ENCODE measurements at places on chromosomes 2 and 18.
A peak's percentile ranks its signal among the peaks of the same experiment; 100 is the strongest.

DNA sequence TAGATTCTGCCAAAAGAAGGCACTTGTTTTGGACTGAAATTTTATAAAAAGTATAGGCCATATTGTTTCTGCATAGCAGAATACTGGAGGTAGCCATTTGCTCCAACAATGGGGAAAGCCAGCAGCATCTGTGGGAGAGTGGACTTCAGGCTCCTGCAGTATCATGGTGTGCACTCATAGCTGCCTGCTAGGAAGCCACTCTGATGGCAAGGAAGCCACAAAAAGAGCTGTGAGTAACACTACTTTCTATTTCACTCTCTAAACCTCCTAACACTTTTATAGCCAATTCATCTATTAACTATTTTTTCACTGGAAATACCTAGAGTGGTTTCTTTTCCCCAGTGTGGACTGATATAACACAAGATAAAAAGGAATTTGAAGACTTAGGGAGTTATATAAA is 144.4 kb upstream of the KCNJ3 start:
- no peak for DNase-seq

DNA sequence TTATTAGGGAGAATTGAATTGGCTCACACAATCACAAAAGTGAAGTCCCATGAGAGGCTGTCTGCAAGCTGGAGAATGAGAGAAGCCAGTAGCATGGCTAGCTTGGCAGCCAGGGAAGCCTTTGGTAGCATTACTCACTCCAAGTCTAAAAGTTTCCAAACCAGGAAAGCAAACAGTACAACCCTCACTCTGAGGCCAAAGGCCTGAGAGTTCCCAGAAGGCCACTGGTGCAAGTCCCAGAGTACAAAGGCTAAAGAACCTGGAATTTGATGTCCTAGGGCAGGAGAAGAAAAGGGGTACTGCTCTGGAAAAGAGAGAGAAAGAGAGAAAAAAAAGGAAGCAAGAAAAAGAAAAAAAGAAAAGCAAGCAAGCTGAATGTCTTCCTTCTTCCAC is 318.2 kb downstream of the RND3 start:
- DNase-seq, result peak; percentile 54

DNA sequence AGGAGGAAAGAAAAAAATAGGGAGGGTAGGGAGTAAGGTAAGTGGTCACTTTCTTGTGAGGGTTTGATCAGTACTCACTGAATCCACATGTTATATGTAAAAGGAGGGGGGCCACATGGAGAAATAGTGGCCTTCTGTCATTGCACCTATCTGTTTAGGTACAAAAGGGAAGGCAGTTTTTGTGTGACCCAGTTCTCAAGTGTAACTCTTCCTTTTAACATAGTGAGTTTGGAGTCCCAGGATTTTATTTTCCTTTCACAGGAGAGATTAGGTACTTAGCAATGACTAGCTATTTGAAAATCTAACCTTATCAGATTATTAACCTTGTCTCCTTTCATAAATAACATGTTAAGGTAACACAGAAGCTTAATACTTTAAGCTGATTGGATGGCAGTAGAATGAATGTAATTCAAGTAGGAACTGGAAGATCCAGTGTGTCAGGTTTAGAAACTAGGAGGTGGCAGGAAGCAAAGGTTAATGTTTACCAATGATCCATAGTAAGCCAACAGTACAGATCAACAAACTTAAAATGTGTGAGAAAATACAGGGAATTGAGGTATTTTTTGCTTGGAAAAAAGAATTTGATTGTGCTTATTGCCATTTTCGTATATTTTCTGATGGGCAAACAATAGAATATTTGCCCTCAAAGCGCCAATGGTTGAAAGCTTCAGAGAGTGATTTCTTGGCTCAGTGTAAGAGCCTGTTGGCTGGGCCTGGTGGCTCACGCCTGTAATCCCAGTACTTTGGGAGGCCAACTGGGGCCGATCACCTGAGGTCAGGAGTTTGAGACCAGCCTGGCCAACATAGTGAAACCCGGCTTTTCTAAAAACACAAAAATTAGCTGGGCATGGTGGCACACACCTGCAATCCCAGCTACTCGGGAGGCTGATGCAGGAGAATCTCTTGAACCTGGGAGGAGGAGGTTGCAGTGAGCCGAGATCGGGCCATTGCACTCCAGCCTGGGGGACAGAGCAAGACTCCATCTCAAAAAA is 11.3 kb downstream of the HNMT start:
- DNase-seq, result no peak

GRCh38 chr18:45066210-45066609 is 385.5 kb downstream of the SETBP1 start:
- no peak for DNase-seq

DNA sequence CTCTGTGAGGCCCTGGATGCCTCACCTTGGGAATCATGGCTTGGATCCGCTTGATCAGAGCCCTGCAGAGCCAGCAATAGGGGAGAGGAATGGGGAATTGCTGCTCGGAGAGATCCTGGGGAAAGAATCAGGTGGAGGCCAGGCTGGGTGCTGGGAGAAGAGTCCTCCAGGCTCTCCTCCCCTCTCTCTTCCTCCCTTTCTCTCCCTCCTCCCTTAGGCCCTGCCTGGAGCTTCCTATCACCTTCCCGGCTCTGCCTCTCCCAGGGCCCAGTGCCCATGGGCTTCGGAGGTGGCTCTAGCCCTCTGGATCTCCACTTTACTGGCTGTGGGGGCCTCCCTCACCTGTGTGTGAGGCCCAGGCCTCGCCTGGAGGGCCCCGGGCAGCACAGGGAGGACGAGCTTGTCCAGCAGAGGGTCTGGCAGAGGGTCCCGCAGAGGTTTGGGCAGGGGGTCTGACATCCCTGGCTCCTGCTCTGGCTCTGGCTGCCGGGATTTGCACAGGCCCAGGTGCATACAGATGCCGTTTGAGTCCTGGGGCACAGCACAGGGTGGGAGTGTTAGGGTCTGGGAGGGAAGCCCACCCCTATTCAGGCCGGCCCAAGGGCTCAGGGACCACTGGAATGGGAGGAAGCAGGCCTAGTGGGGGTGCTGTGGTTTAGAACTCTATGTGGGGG is 2.6 kb downstream of the SFTPB start:
- no peak for DNase-seq

DNA sequence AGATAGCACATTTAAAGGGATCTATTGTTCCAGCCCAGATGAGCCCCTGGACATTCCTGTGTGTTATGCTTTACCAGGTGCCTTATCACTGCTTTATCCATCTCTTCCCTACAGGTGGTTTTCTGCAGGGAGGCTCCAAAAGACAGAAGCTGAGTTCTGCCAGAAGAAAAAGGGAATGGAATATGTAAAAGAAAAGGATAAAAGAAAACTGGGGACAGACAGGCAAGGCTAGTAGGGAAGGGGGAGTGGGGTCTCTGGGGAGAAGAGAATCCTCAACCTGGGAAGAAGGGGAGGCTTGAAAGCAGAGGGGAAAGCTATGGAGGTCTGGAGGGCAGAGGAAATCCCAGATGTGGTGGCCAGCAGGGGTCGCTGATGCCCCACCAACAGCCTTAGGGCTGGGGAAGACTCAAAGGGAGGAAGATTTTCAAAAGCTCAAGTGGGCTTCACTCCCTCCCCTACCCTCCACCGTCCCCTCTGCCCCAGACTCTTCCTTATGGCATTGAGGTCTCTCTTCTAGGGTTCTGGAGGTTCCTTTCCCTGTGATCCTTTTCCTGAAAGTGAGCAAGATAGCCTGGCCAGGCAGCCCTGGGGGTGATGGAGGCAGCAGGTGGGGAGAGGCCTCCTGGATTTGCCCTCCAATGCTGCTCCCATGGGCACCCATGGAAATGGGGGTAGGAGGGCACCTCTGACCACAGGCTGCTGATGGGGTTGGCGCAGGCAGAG is 178.1 kb upstream of the PKDCC start:
- DNase-seq, result peak; percentile 77

GRCh38 chr2:102632380-102633175 is 13.2 kb downstream of the SLC9A2 start:
- no peak for DNase-seq

DNA sequence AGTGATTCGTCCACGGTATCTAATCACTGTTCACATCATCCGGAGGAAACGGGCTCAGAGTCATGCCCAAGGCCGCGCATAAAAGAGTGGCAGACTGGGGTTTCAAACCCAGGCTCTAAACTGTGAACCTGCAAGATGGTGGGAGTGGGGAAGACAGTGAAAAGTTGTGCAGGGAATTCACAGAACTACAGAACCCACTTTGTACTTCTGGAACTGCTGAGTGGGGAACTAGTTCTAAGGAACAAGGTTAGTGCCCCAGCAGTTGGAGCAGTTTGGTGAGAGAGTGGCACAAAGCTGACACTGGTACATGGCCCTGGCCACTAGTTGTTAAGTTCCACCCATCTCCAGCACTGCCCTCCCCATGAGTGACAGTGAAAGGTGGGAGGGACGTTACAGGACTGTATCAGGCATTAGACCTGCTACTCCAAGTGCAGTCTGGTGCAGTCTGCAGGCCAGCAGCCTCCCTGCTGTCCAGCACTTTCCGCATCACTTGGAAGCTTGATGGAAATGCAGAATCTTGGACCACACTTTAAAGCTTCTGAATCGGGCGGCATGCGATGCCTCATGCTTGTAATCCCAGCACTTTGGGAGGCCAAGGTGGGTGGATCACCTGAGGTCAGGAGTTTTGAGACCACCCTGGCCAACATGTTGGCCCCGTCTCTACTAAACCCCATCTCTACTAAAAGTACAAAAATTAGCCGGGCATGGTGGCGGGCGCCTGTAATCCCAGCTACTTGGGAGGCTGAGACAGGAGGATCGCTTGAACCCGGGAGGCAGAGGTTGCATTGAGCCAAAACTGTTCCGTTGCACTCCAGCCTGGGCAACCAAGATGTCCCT is 47.3 kb downstream of the C2orf42 start:
- DNase-seq, result peak; percentile 54

- peak; percentile 56 for DNase-seq
These were observed 106.9 kb upstream of the THOC1 start for GRCh38 chr18:374721-375168.

GRCh38 chr2:232672588-232672987 is 24.5 kb upstream of the GIGYF2 start:
- no peak for DNase-seq

GRCh38 chr2:159249990-159250715 is 36.4 kb downstream of the WDSUB1 start:
- peak; percentile 44 for DNase-seq

DNA sequence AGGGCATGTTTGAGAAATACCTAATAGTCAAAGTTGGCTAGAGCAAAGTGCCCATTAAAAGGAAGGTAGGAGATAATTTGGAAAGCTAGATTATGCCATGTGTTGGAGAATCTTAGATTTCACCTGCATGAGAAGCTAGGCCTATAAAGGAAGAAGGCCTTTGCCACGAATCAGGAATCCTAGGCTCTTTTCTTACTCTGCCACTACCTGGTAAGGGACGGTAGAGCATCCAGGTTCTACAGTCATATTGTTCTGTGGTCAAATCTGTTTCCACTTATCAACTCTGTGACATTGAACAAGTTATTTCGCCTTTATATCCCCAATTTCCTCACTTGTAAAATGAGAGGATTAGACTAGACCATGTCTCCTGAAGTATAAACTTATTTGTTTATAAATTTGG is 3.6 kb upstream of the KCNJ3 start:
- no peak for DNase-seq

DNA sequence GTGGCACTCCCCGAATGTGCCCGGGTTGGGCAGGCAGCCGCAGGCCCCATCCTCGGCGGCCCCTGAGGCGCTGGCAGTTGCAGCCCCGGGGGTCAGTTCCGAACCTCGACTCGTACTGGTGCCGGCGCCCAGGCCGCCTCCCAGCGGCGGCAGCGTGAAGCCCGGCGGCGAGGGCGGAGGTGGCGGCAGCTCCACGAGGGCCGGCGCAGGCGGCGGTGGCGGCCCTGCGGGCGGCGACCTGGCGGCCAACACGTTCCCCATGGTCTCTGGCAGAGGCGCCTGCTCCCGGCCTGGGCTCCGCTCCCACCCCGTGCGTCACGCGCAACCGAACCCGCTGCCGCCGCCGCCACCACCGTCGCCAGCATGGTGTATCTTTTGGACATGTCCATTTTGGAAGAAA is 196.3 kb downstream of the CCDC74A start:
- DNase-seq, result no peak

DNA sequence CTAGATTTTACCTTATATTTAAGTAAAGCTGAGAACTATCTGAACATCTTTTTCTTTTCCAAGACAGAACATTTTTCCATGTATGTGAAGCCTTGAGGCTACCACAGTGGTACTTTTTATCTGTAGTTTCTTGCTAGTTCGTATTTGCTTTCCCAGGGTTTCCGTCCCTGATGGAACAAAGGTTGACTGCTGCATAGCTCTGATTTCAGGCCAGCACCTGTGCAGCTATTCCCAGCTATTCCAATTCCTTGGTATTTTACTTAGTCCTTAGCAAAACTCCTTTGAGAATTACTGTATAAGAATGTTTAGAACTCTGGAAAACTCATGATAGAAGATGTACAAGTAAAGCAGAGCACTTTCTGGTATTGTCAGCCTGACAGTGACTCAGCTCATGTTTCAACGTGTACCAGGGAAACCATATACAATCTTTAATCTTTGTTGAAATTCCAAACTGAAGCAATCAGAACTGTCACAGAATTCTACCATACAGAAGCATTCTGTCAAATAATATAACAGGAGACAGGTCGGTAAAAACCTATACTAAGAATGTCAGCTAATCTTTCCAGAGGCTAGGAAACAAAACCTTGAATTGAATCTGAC is 162.2 kb downstream of the PKP4 start:
- DNase-seq, result no peak

DNA sequence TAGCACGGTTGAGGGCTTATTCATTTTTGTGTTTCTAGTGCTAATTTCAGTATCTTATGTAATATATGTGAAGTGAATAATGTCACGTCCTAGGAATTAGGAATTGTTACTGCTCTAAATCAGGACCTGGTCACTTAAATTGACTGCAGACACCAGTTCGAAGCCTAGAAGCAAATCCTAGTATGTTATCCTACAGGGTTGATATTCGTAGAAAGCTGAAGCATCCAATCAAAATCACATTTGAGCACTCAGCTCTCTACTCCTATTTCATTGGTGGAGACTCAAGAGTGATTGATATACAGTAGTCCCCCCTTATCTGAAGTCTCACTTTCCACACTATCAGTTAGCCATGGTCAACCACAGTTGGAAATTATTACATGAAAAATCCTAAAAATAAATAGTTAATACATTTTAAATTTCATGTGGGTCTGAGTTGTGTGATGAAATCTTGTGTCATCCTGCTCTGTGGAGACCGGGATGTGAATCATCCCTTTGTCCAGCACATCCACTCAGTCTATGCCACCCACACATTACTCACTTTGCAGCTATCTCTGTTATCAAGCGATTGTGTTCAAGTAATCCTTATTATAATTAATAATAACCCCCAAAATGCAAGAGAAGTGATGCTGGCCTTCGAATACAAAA is 35.2 kb upstream of the SCN9A start:
- peak; percentile 73 for DNase-seq

Measured in fibroblast of villous mesenchyme (primary cell).